Stimulated activated CD8-positive, alpha-beta memory T cell treated with anti-CD3 and anti-CD28 coated beads, Interleukin-15, amount 100 ng/mL, for 1 hour (primary cell): ENCODE measurements at places on chromosomes 5 and 9.

DNA sequence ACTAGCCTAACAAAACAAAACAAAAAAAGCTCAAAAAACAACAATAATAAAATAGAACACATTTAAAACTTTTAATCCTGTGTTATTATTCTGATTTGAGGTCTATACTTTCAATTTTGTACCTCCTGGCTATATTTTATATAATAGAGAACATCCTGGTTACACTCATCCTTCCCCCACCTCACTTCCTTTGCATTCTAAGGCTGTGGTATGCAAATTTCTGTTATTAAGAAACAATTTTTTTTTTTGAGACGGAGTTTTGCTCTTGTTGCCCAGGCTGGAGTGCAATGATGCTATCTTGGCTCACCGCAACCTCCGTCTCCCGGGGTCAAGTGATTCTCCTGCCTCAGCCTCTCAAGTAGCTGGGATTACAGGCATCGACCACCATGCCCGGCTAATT, 3.1 kb upstream of the RPL37 start:
- no peak for DNase-seq

DNA sequence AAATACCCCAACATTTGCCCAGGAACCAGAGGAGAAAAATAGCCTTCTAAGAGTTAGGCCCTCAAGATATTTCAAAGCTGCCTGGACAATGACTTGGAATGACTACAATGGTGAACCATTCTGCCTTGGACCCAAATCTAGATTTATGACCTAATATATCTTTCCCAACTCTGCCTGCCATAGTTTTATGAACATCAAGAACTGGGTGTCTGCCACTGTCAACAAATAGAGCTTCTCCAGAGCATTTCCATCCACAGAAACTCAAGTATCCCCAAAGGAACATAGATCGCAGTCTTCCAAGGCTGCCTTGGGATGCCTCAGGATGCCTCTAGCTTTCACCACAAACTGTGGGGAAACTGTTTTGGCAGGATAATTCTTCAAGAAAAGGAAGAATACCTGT, 48.2 kb upstream of the NFIB start:
- no peak for DNase-seq

GRCh38 chr9:133950192-133950591, 41.9 kb downstream of the VAV2 start:
- no peak for DNase-seq

DNA sequence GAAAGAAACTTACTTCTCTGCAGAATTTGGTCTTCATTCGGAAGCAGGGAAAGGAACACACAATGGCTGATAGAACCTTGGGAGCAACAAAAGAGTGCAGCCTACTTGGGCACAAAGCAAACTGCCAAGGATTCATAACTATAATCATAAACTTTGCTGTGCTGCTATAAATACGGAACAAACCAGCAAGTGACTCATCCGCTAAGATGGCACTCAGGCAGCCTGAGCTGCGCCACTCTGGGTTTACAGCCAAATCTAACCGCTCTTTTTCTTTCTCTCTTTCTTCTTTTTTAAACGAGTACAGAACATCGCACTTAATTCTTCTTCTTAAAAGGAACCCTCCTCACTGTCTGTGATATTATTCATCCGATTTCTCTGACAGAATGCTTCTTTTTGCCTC, 81.1 kb downstream of the PTPN3 start:
- no peak for DNase-seq

GRCh38 chr9:36791222-36791950, 218.7 kb downstream of the MELK start:
- no peak for DNase-seq

DNA sequence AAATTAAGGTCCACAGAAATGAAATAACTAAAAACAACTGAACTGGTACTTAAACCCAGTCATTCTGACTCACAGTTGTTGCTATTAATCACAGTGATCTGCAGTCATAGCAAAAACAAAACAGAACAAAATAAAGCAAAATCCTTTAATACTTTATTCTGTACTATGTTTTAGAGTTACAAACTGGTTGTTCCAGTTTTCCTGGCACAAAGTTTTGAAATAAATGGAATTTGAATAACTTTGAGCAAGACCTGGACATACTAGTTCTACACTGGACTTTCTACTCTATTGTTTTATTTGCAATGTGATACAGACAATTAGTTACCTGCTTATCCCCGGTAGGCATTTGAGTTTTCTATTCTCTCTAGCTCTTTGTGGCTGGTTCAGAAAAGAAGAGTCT, 147.9 kb downstream of the DMRT2 start:
- no peak for DNase-seq

GRCh38 chr9:113875459-113876150, 504 bp upstream of the ZNF618 start:
- DNase-seq = no peak

DNA sequence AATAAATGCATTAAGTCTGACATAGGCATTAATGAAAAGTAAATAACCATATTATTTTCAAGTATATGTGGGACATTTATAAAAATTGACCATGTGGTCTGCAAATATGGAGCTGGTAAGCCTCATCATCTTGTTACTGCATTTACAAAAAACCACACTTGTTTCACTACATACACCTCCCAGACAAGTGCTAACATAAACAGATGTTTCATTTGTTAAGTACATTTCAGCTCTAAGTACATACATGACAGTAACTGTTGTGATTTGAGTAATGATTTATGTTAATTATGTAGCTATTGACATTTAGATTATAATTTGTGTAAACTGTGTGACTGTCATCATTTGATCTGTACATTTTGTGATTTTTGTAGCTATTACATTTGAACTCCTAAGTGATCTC, 13.9 kb downstream of the IDNK start:
- no peak for DNase-seq

DNA sequence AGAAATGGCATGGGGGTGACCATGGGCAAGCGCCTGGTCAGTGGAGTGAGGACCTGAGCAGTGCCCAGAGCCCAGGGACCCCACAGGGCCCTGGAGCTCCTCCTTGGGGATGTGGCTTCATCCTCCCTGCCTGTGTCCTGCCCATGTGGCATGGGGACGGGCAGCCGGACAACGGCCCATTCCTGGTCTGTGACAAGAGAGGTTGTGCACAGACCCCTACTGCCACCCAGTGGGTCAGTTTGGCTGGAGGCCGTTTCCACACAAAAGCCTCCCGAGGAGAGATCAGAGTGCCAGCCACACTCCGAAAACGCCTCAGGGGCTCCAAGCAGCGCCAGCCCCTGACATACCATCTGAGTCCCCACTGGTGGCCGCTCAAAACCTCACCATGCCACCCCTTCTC, 19.8 kb downstream of the SLC6A18 start:
- DNase-seq = no peak

- no peak for DNase-seq
These were observed 7.7 kb downstream of the CXXC5 start for GRCh38 chr5:139655727-139656271.

- no peak for DNase-seq
These were observed 113.9 kb downstream of the DCP2 start for GRCh38 chr5:113090336-113091106.

GRCh38 chr5:139642891-139643871, 5.0 kb upstream of the CXXC5 start:
- no peak for DNase-seq

- DNase-seq = peak; percentile 15
These were observed 69.2 kb downstream of the SYK start for GRCh38 chr9:90870621-90871326.

DNA sequence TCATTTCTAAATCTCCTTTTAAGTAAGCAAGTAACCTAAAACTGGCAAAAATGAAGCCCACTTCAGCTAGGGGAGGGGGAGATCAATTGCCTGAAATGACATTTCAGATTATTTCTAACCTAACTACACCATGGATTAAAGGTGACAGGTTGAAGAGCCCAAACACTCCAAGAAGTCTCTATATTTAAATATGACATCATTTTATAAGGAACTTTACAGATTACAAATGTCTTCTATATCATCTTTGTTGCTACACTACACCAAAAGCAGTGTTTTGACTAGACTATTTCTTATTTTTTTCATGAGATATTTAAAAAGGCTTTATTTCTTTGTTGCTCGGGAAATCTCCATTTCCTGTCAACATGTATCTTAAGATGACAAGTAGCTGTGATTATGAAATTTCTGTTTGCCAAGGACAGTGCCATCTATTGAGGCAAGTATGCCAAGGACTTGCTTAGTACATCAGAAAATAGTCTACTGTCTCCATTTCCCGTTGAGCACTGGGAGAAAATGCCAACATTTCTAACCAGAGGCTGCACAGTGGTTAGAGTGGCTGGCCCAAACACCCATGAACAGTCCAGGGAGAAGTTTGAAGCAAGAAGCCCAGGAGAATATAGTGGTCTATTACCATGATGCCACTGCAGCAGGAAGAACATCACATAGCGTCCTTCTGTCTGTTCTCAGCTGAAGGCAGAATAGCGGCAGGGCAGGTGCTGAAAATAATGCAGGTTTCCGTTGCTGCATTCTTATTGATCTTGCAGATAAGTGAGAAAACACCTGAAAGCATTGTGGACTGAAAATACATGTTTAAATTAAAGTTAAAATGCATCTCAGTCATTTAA, 93.4 kb upstream of the ITGA2 start:
- no peak for DNase-seq

DNA sequence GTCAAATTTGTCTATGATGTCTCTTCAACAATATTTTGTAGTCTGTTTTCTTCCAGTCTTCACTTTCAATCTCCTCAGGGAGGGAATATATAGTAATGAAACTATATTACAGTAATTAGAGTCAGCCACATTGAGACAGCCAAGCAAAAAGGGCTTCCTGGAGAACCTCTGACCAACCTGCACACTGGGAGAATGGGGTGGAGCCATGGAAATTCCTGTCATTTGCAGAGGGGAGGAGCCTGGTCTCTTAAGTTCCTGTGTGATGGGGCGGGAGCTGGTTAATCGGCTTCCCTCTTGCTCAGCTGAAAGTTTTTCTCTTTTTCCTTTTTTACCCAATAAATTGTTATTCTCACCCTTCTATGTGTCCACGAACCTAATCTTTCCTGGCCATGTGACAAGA, 1220.0 kb downstream of the PTPRD start:
- DNase-seq = no peak

DNA sequence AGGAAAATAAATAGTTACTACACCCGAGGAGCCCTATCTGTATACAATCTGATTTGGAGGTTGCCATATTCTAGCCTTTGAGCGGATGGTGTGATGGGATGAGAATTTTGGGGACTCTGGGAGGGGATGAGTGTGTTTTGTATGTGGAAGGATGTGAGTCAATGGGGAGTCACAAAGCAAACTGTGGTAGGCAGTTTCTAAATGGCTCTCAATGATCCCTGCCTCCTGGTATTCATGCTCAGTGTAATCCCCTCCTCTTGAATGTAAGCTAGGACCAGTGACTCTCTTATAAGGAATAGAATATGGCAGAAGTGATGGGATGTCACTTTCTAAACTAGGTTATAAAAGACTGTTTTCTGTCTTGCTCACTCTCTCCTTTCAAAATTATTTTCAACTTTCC, 205.7 kb upstream of the RIOK2 start:
- DNase-seq = no peak

- no peak for DNase-seq
These were observed 324.1 kb upstream of the TNC start for GRCh38 chr9:115442054-115442453.

DNA sequence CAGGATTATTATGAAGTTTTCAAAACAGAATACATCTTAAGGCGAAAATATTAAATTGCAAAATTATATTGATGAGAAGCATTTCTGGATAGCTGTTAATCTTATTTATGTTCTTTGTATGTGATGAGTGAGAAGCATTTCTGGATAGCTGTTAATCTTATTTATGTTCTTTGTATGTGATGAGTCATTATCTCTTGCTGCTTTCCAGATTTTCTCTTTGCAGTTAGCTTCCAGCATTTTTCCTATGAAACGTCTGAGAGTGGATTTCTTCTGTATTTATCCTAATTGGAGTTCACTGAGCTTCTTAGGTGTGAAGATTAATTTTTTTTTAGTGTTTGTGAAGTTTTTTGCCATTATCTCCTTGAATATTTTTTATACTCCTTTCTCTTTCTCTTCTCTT, 8.2 kb downstream of the TMEM232 start:
- DNase-seq = no peak
